Effector memory CD8-positive, alpha-beta T cell (primary cell): ENCODE measurements at places on chromosomes 1 and 21.
A peak's percentile ranks its signal among the peaks of the same experiment; 100 is the strongest.

GRCh38 chr1:44784094-44785028 is 3.6 kb downstream of the BEST4 start:
- peak; percentile 9 for DNase-seq

- DNase-seq, result no peak
These were observed 337.3 kb downstream of the PRDM2 start for GRCh38 chr1:14037101-14037847.

DNA sequence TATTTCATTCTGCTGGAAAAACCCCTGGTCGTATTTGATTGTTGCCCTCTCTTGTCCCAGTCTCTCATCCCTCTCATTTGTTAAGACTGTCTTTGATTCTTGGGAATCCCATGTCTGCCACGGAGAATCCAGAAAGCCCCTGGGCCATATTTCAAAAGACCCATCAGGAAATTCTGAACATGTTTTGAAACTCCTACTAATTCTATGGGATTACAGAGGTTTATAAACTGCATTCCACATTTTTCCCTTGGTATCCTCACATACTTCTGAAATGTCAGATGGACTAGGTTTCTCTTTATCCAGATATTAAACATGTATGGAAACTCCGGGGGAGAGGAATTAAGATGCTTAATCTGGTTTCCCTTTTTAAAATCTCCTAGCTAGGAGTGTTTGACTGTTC is 80.0 kb downstream of the HUNK start:
- DNase-seq, result no peak

- peak; percentile 42 for DNase-seq
These were observed 921 bp upstream of the MIB2 start for GRCh38 chr1:1614204-1614953.

DNA sequence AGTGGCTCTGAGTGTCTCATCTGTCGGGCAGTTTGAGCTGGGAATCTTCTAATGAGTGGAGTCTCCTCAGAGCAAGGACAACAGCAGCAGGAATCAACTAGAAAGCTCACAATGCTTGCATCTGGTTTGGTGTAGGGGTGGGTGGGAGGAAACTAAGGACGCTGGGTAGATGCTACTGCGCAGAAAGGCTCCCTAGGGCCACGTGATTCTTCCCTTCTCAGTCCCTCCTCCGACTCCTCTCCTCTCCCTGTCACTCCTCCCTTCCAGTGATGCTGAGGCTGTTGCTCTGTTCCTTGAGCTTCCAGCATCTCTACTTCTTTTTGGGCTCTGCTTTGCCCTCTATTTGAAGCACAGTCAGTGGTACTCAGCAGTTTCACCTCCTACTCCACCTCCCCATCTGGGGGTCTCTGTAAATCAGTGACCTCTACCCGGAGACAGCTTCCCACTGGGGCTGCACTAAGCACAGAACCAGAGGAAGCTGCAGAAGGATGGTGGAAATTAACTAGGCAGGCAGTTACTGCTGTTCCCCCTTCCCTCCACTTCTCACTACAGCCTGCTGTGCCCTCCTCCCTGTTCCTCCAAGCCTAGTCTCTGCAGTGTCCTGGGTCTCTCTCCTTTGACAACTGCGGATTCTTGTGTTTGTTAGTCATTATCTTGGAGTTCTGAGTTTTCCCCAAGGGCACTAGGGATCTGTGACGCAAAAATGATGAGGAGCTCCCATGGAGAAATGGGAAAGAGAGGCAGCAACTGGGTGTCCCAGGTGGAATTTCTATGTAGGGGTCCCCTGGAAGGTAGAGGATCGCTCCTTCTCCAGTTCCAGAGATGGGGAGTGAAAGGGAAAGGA is 5.8 kb downstream of the LINGO4 start:
- no peak for DNase-seq

GRCh38 chr1:147735423-147735822 is 25.0 kb downstream of the GJA5 start:
- DNase-seq, result no peak

GRCh38 chr1:1777583-1777899 is 729 bp downstream of the NADK start:
- DNase-seq, result no peak

DNA sequence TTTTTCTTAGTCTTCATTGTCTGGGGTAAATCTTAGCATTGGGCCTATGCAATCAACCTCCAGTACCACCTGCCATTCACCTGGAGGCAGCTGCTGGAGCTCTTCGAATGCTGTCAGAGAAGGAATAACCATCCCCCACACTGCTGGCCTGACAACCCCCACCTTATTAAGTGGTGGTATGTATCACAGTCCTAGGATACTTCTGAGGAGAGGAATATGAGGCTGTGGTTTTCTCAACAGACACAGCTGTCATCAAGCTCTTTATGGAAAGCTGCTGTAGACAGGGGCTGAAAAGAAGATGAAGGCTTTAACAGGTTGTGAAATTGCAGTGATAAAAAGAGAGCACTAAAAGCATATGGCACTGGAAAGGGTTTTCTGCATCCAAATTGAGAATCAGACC is 61.7 kb downstream of the TSEN15 start:
- DNase-seq, result no peak

GRCh38 chr1:37868466-37868865 is 9.1 kb upstream of the MTF1 start:
- DNase-seq, result no peak
